ENCODE measurements at places on chromosomes 1 and 21. TPM values are rescaled to one million over a fixed set of nuclear protein-coding genes. Genes with fewer than 3 reads are reported as not detected.

The SPOCD1 gene
- total RNA-seq: 43.0 TPM

DNA sequence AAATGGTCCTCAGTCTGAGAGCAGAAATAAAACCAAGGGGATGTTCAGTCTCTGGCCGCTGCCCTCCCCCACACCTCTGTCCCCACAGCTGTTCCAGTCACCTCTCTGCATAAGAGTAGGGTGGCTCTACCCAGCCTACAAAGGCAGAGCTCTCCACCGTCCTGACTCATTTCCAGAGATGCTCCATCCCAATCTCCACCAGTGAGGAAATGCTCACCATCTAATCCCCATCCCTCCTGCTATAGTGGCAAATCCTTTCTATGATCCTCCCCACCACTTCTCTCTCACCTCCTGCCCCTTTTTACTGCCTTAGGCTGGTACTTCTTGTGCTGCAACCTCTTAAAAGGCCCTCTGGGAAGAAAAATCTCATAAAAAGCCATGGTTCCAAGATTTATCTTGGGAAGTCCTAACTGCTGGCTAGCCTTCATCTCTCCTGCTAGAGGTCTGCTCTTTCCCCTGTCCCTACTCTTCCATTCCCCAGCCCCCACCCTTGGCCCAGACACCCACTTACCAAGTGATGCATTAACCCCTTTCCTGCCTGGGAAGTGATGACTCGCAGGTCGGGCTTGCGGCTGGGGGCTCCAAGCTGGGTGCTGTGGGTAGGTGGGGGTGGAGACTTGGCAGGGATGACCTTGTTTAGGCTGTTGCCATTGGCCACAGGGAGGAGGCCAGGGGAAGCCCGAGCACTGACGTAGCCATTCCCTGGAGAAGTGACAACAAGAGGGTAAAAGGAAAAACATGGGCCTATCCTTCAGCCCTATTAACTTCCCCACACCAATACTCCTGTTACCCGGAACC, 23.9 kb downstream of the MEF2D start:
- no peak overlapping the region for H3K4me3 ChIP-seq
- H3K27me3 ChIP-seq: no peaks in the 10 kb centered on the region
- H3K4me1 ChIP-seq: peaks cover 31% of the 10 kb centered on the region
- H3K36me3 ChIP-seq: peaks cover 62% of the 10 kb centered on the region

GRCh38 chr21:45011911-45012661, 62.3 kb upstream of the ADARB1 start:
- no peaks in the 10 kb centered on the region for H3K36me3 ChIP-seq
- peak; percentile 94 for DNase-seq
- H3K4me3 ChIP-seq: peak overlapping the region; percentile 40
- peak overlapping the region; percentile 72 for H3K27ac ChIP-seq

DNA sequence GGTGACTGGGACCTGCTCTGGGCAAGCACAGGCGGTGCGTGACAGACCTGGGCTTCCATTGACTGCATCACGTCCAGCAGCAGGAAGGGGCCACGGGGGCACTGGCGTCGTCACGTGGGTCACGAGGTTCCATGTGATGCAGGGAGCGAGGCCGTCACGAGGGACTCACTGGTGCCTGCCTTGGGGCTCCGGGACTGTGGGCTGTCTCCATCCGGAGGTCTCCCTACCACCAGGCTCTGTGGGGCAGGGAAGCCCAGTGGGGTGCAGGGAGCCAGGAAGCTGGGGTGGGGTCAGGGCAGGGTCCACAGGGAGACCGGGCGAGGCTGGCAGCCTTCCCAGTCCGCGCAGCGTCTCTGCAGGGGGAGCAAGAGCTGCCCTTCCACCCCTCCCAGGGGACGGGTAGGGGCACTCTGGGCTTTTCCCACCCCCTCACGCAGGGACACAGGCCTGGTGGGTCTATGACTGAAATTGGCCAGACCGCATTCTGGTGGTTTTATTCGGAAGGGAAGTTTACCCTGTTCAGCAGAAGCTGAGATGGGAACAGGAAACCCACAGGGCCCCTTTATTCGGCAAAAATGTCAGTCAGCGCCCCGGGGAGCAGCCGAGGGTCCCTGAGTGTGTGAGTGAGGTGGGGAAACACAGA, 416 bp upstream of the TNFRSF14 start:
- H3K4me3 ChIP-seq: peak overlapping the region; percentile 74
- peak; percentile 73 for DNase-seq
- no peaks in the 10 kb centered on the region for H3K36me3 ChIP-seq

The CIART gene
- total RNA-seq: 1.8 TPM

The LINGO4 gene
- total RNA-seq: not detected

Data from GM23248 (cell line).